ENCODE measurements at places on chromosomes 6 and 20. TPM values are rescaled to one million over a fixed set of nuclear protein-coding genes. Genes with fewer than 3 reads are reported as not detected.

The TGM2 gene
- total RNA-seq = 1.5 TPM

The CDH22 gene
- total RNA-seq = not detected

The DDX39B gene
- total RNA-seq = 551 TPM

The RAET1L gene
- total RNA-seq = 1.2 TPM

The RPS6KA2 gene
- 126 TPM for total RNA-seq

The RBM24 gene
- total RNA-seq = not detected

The EMILIN3 gene
- total RNA-seq = not detected

The AVP gene
- total RNA-seq = not detected

The ADAT2 gene
- total RNA-seq = 27.7 TPM

The HDGFL1 gene
- not detected for total RNA-seq

The TAGAP gene
- not detected for total RNA-seq

The PI16 gene
- total RNA-seq = not detected

The SGK2 gene
- 0.33 TPM for total RNA-seq

The PSORS1C1 gene
- total RNA-seq = 7.7 TPM

The RREB1 gene
- 53.5 TPM for total RNA-seq

The C6orf52 gene
- total RNA-seq = 5.0 TPM

The SLC35D3 gene
- total RNA-seq = not detected

The GABRR1 gene
- total RNA-seq = not detected

The C20orf141 gene
- total RNA-seq = not detected

The DEFB116 gene
- not detected for total RNA-seq

The IL17A gene
- not detected for total RNA-seq

The PTCRA gene
- total RNA-seq = not detected

The TMEM170B gene
- 0.70 TPM for total RNA-seq

The LGSN gene
- total RNA-seq = not detected

The WFDC12 gene
- total RNA-seq = not detected

The HUS1B gene
- total RNA-seq = 0.72 TPM

The MUCL3 gene
- total RNA-seq = not detected

The CALHM4 gene
- not detected for total RNA-seq

The CTCFL gene
- total RNA-seq = not detected

The MAP7 gene
- 15.4 TPM for total RNA-seq

The E2F1 gene
- total RNA-seq = 3.7 TPM
